ENCODE measurements at places on chromosomes 13 and 19.

- no peak for DNase-seq
Measured at GRCh38 chr13:76939215-76939614, 9.1 kb upstream of the ACOD1 start.

GRCh38 chr13:77544355-77544754, 8.8 kb downstream of the SCEL start:
- no peak for DNase-seq

GRCh38 chr19:43798546-43799409, 3.5 kb downstream of the LYPD5 start:
- DNase-seq: peak; percentile 64

GRCh38 chr19:21604951-21605476, 99.6 kb downstream of the ZNF429 start:
- no peak for DNase-seq

GRCh38 chr19:40799558-40800338, 757 bp downstream of the EGLN2 start:
- DNase-seq: no peak

GRCh38 chr13:42497798-42498197, 76.2 kb upstream of the TNFSF11 start:
- DNase-seq: peak; percentile 20

Data from activated naive CD4-positive, alpha-beta T cell treated with anti-CD3 and anti-CD28 coated beads, Interleukin-2, amount 50 U/mL, for 72 hours (primary cell).